Urothelium cell line (cell line): ENCODE measurements at places on chromosomes 4 and X.

- DNase-seq = no peak
Observed at GRCh38 chr4:2806390-2807355, 13.8 kb downstream of the SH3BP2 start.

GRCh38 chr4:154414796-154415195 lies 76.8 kb downstream of the DCHS2 start:
- no peak for DNase-seq

DNA sequence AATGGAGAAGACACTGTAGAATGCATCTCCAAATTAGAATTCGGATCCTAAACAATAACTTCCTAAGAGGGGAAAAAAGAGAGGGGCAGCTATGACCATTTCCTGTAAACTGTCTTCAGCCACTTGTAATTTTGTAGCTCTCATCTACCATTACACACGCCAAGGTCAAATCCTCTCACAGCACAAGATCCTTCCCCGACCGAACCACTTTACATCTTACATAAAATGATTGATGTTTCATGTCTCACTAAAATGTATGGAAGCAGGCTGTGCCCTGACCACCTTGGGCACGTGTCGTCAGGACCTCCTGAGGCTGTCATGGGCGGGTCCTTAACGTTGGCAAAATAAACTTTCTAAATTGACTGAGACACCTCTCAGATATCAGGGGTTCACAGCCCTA lies 24.1 kb upstream of the PBDC1 start:
- no peak for DNase-seq

- DNase-seq = no peak
Observed at GRCh38 chr4:170271723-170272122, 182.0 kb upstream of the AADAT start.

DNA sequence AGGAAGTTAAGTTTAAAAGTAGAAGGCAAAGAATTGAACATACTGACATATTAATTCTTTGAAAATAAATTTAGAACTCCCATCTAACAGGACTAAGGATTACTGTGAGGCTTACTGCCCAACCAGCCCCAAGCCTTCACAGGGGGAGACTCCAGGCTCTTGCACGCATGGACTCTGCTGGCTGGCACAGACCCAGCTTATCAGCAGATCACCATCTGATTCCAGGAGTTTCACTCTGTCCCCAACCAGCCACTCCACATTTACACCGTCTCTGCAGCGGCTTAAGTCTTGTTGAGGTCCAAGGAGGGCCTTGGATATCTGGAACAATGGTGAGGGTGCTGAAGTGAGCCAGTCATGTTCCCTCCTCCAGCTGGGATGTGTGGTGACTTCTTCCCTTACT lies 16.4 kb upstream of the OTUD4 start:
- no peak for DNase-seq

GRCh38 chrX:113260474-113260873 lies 419.8 kb upstream of the AMOT start:
- DNase-seq = no peak

DNA sequence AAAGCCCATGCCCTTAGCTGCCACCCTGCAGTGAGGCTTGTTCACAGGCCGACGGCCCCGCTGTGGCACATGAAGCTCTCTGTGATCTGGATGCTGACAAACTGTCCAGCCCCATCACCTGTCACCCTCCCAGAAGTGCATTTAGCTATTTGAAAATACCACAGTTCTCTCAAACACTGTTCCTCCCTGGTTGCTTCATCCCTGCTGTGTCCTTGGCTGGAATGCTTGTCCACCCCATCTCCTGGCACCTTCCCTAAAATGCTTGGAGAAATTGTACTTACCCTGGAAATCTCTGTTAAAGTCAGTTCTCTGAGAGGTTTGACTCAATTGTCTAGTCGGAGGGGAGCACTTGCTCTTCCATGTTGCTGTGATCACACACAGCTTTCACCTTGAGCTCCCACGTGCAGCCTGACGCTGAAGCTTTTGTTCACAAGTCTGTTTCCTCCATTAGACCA lies 10.1 kb downstream of the SYNPO2 start:
- no peak for DNase-seq

GRCh38 chr4:2936773-2937145 lies 26.4 kb downstream of the NOP14 start:
- DNase-seq = peak; percentile 31

GRCh38 chrX:119375561-119375960 lies 23.6 kb upstream of the SLC25A43 start:
- no peak for DNase-seq

DNA sequence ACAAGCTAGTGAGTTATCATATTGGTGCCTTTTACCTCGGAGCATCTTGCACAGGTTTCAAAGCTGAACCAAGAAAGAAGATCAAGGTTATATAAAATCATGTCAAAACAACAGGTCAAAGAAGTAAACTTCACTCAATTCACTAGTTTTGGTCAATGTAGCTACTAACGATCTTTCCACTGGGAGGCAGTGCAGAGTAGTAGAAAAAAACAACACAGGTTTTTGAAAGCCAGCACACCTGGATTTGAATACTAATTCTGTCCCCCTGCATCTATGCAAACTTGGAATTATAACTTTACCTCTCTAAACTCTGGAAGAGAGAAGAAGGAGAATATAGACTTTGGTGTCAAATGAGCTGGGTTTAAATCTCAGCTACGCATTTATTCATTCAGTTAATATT lies 266.1 kb downstream of the GRIA3 start:
- no peak for DNase-seq

DNA sequence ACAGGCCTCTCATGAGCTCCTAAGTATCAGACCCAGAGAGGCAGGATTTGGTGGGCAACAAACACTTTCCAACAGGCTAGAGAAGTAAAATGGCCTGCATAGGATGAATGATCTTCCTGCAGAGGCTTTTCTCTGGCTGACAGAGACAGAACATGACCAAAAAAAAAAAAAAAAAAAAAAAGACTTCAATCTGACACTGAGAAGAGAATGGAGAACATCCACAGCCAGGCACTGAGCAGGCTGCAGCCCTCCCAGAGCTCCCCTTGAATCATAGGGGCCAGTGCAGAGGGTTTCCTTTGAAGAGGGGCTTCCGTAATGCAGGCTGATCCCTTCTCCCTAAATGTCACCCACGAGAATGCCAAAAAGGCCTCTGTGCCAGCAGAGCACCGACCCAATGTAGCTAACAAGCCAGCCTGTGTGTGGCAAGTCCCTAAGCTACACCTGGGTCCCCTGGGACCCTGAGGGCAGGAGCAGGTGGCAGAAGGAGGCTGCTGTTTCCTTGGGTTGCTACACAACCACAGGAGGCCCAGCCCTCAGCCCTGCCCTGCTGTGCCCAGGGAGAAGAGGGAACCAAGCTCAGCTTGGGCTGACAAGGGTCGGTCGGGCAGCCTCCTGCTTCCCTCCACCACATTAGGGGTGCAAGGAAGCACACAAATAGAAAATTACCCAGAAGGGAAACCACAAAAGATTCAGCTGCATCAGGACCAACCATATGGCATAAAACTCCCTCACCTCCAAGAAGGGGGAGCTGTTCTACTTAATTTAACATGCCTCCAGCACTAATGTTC lies 55.6 kb downstream of the MAP7D2 start:
- DNase-seq = no peak
